Activated CD8-positive, alpha-beta T cell treated with anti-CD3 and anti-CD28 coated beads for 36 hours (primary cell): ENCODE measurements at places on chromosomes 7 and 10. TPM values are rescaled to one million over a fixed set of nuclear protein-coding genes. Genes with fewer than 3 reads are reported as not detected.

Gene SORBS1
- total RNA-seq: 0.70 TPM

DNA sequence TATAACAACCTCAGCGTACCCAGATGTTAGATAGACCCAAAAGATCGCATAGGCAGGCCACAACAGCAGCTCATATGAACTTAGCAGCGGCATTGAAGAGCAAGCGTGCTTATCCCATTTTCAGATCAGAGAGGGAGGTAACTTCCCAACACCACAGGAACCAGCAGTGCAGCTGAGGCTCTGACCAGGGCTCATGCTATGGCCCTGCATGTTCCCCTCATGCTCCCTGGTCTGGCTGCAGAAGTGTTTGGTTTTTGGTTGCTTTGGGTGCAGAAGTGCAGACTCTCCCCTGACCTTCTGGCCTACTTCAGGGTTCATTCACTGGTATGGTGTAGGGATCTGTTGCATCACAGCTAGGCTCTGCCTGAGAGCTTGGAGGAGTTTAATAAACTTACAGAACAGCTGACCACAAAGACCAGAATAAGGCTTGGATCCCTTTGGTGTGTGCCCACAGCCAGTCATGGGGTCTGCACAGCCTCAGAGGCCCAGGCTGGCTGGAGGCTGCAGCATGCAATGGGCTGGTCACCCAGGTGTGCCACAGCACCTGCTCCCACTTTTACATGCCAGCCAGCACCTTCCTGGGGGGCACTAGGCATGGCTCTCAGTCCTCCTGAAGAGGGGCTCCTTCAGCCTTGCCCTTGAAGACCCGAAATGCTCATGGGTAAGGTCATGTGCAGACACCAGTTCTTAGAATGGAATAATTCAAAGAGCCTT is 9.1 kb upstream of the CXCL12 start:
- no peak overlapping the region for H3K4me3 ChIP-seq
- H3K36me3 ChIP-seq: no peaks in the 10 kb centered on the region
- H3K27me3 ChIP-seq: peaks cover 9% of the 10 kb centered on the region
- DNase-seq: no peak

DNA sequence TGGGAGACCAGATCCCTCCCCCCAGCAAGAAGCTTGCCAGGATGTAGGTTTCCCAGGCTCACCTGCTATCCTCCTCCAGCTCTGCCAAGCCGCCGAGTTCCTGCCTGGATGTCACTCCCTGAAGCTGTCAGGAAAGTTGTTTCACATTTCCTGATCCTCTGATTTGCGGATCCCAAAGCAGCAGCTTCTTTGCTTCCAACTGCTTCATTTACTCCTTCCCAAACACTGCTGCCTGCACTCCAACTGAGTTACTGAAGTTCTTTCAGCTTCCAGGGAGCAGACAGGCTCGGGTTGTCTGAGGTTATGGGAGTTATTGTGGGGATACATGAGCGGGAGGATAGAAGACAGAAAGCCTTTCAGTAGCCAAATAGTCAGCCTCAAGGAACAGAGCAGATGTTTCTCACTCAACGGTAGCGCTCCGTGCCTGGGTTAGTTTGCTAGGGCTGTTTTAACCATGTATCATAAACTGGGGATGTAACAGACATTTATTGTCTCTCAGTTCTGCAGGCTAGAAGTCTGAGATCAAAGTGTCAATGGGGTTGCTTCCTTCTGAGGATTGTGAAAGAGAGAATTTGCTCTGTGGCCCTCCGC is 516.0 kb downstream of the REEP3 start:
- H3K4me3 ChIP-seq: no peak overlapping the region
- H3K27me3 ChIP-seq: peaks cover 3% of the 10 kb centered on the region
- H3K27ac ChIP-seq: no peak overlapping the region
- peaks cover 4% of the 10 kb centered on the region for H3K4me1 ChIP-seq
- DNase-seq: no peak

DNA sequence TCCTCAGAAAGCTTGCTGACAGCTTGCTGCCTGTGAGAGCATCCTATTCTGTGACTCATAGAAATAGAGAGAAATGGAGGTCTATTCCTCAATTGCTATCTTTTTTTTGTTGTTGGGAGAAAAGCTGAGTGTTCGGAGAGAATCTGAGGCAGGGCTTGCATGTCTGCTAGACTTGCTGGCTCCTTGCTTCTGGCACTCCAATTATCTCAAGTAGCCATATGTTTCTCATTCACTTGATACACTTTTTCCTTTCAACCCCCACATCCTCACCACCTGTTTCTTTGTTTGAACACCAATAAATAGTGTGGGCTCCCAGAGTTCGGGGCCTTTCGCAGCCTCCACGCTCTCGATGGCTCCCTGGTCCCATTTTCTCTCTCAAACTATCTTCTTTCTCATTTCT is 172.2 kb downstream of the SH2D4B start:
- H3K27ac ChIP-seq: no peak overlapping the region
- peaks cover 3% of the 10 kb centered on the region for H3K27me3 ChIP-seq
- H3K4me3 ChIP-seq: no peak overlapping the region

- H3K4me3 ChIP-seq: no peak overlapping the region
- H3K4me1 ChIP-seq: no peaks in the 10 kb centered on the region
- DNase-seq: no peak
- no peak overlapping the region for H3K27ac ChIP-seq
- no peaks in the 10 kb centered on the region for H3K36me3 ChIP-seq
Observed at GRCh38 chr7:34247468-34247867, 342.1 kb downstream of the BMPER start.

GRCh38 chr7:90797596-90797995 is 201.5 kb downstream of the CDK14 start:
- H3K4me1 ChIP-seq: no peaks in the 10 kb centered on the region
- H3K27me3 ChIP-seq: no peaks in the 10 kb centered on the region
- no peak overlapping the region for H3K4me3 ChIP-seq

DNA sequence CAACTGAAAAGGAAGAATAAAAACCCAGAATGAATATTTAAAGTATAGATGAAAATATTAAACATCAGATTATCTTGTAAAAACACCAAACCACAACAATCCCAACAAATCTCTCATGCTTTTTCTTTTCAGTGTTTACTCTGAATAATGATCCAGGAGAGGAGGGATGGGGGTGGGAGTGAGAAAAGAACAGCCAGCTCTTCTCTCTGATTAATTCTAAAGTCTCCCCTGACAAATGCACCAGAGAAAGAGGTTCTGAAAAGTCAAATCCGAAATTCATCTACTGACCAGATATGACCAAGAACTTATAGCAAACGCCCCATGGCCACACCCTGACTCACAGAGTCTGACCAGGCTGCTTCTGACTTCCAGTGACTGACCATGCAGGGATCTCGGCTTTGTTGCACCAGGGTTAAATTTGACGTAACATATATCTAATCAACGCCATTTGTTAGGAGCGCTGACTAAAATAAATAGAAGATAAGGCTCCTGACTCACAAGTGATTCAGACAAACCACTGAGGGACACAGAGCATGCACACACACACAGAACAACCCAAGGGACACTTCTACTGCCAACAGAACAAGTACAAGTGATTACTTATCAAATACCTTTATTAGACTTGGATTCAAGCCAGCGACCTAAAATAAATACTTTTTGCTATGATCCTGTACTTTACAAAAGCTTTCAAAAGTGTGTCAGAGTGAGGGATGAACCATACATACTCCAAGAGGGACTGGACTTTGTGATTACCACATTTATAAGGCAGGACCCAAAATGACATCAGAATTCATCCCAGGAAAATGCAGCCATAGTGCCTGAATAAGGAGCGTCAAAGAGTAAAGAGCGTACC is 9.3 kb upstream of the SPOCK2 start:
- peaks cover 51% of the 10 kb centered on the region for H3K36me3 ChIP-seq
- no peak overlapping the region for H3K4me3 ChIP-seq
- no peaks in the 10 kb centered on the region for H3K27me3 ChIP-seq
- H3K4me1 ChIP-seq: peaks cover 58% of the 10 kb centered on the region
- DNase-seq: no peak
- peak overlapping the region; percentile 4 for H3K27ac ChIP-seq

DNA sequence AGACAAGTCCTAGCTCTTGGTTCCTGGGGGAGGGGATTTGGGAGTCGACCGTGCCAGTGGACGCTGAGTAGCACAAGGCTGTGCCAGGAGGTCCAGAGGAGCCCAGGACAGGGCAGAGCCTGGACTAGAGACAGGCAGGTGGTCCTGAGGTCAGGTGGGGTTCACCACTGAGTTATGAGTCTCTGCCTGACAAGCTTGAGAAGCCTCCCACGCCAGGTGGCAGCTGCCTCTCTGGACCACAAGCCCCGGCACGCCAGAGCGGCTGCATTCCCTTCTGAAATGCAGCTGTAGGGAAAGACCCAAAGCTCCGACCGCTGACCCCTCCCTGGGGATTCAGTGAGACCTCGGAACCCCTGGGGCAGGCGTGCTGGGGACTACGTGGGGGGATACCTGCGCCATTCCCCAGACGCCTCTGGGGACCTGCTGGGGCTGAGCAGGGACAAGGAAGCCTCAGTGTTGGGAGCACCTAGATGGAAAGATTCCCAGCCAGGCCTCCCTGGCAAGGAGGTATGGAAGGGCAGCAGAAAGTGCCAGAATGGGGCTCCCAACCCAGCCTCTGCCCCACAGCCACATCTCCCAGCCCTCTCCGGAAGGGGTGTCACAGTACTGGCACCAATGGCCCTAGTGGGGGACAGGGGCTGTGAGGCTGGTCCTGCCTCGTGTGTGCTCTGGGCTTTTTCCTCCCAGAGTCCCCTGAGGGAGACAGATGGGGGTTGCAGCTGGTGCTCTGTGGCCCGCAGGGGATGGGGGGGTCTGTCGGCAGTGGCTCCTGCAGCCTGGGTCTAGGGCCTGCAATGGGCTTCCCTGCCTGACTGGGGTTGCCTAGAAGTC is 29.0 kb downstream of the PDGFA start:
- H3K27ac ChIP-seq: no peak overlapping the region
- no peaks in the 10 kb centered on the region for H3K36me3 ChIP-seq
- peaks cover 5% of the 10 kb centered on the region for H3K27me3 ChIP-seq
- H3K4me1 ChIP-seq: no peaks in the 10 kb centered on the region
- no peak for DNase-seq

Gene COPG2
- 25.1 TPM for total RNA-seq

Gene WNT16
- not detected for total RNA-seq

Gene LIPF
- total RNA-seq: not detected
